ENCODE measurements at places on chromosomes 16 and 17.

- peak; percentile 74 for DNase-seq
Measured at GRCh38 chr16:4116325-4117249, at the start of gene ADCY9. ADCY9 (minus strand) TSS chr16:4116442; CDS start chr16:4115442, 1,000 bp downstream.

DNA sequence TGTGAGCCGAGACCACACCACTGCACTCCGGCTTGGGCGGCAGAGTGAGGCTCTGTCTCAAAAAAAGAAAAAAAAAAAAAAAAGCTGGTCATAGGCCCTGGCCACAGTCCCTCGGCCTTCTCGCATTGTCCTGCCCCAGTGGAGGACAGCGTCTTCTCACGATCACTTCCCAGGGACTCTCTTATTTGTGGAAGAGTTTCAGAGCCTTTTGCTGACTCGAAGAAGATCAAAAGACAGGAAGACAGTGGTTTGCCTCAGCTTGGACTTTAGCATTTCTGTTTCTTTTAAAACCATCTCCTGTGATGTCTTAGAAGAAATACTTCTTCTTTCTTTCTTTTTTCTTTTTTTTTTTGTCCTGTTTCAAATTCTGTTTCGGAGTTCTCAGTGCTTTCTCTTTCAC is 210.0 kb downstream of the FTO start:
- DNase-seq: no peak

DNA sequence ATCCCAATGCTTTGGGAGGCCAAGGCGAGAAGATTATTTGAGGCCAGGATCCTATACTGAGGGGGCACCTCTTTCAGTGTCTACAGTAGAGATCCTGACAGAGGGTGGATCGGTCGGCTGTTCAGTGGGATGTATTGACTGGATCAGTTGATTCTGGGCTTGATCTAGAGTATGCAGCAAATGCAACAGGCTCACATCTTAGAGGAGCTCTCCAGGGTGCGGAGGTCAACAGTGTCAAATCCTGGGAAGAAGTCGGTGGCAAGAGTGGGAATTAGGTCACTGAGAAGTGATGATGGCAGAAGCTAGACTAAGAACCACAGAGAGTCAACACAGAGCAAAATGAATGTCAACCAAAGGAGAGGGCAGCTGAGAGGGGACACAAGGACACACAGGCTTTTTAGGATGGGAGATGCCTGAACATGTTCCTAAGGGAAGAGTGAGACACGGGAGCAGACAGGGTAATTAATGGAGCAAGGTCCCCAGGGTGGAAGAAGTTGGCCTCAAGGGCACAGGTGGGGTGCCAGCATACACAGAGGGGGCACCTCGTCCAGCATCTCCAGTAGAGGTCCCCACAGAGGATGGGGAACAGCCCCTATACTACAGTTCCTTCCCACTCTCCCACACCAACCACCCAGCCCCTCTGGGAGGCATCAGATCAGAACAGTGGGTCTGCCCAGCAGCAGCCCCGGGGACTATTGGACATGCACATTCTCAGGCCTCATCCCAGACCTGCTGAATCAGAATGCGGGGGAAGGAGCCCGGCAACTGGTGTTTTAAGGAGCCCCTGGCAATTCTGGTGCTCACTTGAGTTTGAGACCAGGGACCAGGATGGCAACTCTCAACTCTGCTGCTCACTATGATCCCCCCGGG is 10.0 kb upstream of the CYTH1 start:
- no peak for DNase-seq

DNA sequence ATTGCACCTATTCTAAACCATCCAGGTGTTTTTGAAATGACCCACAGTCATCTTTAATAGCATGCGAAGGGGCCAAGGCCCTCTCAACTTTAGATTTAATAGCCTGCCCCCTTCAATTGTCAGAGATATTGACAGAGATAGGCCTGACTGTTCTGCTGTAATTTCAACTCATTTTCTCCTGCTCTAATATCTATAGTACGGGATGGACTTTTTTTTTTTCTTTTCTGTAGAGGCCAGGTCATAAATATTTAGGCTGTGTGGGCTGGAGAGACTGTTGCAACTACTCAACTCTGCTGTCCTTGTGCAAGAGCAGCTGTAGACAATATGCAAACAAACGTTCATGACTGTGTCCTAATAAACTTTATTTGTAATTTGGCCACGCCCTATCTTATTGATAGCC is 24.7 kb upstream of the KRT20 start:
- DNase-seq: peak; percentile 83

DNA sequence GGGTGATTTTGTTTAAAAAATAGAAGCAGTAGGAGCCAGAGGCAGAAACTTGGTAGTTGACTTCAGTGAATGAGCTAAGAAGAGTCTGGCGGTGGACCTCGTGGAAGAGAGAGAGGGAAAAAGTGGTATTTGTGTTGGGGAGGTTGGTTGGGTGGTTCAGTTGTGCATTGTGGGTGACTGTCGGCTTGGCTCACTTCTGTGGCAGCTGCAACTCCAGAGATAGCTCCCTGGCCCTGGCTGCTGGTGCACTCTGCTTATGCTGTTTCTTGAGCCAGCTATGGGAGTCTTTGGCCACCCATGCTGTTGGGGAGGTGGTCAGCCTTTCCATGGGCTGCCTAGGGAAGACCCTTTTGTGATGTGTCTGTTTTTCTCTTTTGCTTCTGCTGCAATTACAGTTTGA is 50.4 kb upstream of the CRISPLD2 start:
- DNase-seq: no peak

GRCh38 chr17:72511874-72512273 is 391.1 kb downstream of the SOX9 start:
- no peak for DNase-seq

GRCh38 chr17:33163533-33164168 is 129.4 kb downstream of the ASIC2 start:
- no peak for DNase-seq

GRCh38 chr16:74463888-74464287 is 42.6 kb upstream of the CLEC18B start:
- DNase-seq: no peak

DNA sequence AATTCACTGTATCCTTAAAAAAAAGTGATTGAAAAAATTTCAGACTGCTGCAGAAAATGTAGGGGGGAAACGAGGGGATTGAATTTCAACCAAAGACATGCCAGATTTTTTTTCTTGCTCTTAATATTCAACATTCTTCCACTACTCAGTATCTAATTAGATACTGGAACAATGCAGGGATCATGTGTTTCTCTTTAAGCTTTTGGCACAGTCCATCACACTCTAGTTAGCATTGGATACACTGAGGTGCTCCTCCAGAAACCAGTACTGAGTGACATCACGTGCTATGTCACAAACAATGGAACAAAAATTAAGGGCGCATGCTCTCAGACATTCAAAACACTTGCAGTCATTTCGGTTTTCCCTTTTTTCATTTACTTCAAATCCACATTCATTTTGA is 298.6 kb upstream of the PSMD7 start:
- DNase-seq: no peak

DNA sequence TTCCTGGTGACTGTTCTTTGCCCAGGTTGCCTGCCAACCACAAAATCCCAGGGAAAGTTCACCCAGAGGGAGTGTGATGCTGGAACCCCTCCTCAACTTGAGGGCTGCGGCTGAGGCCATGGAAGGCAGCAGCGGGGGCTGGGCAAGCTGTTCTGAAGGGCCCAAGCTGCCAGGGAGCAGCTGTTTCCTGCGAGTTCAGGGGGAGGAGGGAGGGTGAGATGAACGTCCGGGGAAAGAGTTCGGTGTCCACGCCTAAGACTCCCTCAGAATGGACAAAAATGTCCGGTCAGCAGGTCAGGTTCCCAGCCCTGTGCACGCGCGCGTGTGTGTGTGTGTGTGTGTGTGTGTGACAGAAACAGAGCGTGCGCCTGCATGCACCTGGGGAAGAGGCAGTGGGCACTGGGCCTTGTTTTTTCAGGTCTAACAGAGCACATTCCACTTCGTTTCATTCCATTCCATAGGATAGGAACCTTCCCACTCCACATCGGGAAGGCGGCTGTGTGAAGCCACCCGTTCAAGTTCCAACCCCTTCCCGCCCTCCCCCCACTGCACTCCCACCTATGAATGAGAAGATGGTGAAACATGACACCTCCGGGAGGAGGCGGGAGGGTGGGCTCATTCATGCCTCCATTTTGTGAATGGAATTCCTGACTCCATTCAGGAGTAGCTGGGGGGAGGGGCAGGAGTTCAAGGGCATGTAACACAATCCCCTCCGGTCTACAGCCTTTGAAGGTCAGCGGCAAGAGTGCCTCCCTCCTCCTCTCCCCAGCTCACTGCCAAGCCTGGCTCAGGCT is 15.7 kb downstream of the ETV4 start:
- peak; percentile 94 for DNase-seq

DNA sequence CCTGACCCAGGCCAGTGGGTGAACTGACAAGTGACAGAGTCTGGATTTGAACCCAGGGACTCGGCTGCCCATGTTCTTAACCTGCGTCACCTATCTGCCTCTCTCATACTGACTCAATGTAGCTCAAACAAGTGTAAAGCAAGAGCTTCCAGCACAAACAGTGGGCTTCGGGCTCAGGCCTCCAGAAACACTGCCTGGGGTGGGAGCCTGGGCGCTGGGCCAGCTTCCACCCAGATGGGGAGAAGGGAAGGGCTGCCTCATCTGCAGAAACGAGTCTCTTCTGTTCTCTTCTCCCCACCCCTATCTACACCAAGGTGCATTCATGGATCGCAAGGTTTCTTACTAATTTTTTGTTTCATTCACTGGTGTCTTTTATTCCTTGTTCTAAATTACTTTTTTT is 1.3 kb downstream of the CDRT4 start:
- DNase-seq: no peak

DNA sequence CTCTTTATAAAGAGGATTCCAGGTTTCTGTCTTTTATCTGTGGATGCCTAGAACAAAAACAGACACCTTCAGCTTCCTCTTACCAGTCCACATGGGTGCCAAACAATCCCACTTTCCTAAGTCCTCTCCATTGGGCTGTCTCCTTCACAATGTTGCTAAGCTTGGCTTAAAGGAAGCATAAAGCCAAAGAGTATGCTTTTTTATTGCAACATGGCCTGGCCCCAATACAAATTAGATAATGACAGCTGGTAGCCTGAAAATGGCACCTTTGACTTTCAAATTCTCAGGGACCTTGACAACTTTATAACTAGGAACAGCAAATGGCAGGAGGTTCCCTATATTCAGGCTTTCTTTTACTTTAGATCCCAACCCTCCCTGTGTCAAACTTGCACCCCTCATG is 55.8 kb downstream of the SLFN5 start:
- DNase-seq: no peak

DNA sequence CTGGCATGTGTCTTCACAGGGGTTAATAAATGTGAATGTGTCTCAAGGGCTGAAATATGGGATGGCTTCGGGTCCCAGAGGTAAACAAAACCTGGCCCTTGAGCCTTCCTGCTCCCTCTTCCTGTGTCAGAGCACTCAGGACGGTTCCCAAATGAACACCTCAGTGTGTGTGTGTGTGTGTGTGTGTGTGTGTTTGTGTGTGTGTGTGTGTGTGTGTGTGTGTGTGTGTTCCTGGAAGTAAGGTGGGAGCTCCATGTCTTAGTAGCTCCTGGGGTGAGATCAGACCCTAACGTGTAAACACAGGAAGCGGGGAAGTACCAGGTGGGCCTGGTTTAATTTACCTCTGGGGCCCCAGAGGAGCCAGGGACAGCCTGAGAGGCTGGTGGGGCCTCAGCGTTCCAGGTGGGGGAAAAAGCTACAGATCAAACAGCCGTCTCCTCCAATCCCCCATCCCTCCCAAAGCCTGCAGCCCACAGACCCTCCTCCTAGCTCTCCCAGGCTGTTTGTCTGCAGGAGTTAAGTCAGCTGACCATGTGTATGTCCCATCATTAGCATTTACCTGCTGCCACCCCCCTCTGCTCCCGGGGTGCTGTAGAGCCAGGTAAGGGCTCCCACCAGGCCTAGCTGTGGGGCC is 6.1 kb downstream of the KIF19 start:
- DNase-seq: no peak

GRCh38 chr16:874366-875181 is 74.0 kb upstream of the GNG13 start:
- no peak for DNase-seq

GRCh38 chr16:84413244-84414004 is 45.1 kb downstream of the ATP2C2 start:
- DNase-seq: no peak
